NCI-H446 (cell line): ENCODE measurements at places on chromosomes 13 and 19.

- DNase-seq = no peak
Observed at GRCh38 chr19:18839465-18840287, 7.9 kb downstream of the UPF1 start.

GRCh38 chr13:92513672-92514071 is 712.9 kb upstream of the GPC6 start:
- no peak for DNase-seq

DNA sequence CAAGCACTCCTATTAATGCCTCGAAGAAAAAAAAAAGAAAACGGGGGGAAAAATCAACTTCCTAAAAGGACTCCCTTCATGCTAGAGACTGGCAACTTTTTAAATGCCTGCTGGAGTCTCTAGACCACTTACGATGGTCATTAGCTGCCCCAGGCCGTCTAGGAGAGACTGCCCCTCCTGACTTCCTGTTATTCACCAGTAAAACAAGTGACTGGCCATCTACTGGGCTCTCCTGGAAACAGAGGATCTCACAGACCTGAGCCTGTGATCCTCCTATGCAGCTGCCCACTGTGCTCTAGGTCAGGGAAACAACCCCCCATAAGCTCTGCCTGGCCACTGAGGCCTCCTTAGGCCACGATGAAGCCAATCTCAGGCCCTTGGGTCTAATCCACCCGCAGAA is 7.4 kb downstream of the ZNF266 start:
- DNase-seq = no peak

DNA sequence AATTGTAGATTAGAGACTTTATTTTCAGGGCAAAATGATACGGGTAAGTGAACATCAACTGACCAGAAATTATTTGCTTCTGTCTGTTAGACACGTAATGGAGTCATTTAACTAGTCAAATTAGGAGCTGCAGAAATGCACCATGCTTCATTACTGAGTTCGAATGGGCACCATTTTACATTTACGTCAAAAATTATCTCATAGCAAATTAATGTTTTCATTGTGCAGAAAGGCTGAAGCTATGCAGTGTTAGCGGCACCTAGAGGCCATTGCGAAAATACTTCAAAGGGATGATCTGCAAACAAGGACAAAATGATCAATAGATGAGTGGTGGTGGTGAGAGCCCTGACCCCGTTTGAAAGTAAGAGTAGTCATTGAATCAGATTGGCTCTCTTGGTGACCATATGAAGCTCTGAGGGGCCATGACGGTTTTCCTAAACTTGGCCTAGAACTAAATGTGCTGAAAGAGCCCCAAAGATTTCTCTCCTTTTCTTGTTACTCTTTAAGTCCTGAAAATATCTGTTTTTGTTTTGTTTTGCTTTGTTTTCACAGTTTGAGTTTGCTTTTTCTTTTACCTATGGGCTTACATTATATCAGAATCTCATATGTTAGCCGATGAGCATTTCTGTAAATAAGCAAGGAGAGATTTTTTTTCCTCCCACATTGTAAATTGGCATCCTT is 277.9 kb downstream of the ZNF536 start:
- peak; percentile 83 for DNase-seq

- DNase-seq = no peak
Observed at GRCh38 chr13:79451500-79451962, 29.4 kb upstream of the NDFIP2 start.

GRCh38 chr19:591099-591958 is 1.6 kb downstream of the HCN2 start:
- DNase-seq = no peak

GRCh38 chr13:57123681-57124080 is 17.0 kb upstream of the PRR20A start:
- DNase-seq = peak; percentile 72

GRCh38 chr19:55384131-55384919 is at the start of gene TMEM238:
Gene TMEM238 (minus strand): TSS chr19:55384292. CDS start chr19:55384259, 33 bp downstream.
- DNase-seq = no peak

DNA sequence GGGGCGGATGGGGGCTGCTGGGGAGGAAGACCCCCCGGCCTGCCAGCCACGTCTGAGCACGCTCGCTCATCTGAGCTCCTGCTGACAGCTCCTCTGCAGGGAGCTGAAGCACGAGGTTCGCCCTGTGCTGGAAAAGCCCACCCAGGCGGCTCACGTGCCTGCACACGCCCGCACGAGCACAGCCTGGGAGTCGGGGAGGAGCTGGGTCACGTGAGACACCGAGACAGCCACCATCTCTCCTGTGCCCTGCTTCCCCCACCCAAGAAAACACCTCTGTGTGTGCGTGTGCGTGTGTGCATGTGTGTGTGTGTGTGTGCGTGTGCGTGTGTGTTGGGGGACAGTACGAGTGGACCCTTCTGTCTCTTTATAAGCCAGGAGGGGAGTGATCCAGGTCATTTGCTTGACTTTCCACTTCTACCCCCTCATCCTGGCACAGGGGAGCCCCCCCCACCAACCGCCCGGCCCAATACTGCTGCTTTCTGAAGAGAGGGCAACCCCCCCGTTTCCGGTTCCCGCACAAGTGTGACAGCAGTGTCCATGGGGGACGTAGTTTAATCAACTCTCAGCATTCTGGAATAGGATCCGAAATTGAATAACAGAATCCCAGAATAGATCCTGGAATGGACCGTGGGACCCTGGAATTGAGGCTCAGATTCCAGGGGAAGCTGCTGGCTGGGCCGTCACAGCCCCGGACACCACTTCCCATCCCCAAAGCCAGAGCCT is 42.5 kb downstream of the CELF5 start:
- no peak for DNase-seq

DNA sequence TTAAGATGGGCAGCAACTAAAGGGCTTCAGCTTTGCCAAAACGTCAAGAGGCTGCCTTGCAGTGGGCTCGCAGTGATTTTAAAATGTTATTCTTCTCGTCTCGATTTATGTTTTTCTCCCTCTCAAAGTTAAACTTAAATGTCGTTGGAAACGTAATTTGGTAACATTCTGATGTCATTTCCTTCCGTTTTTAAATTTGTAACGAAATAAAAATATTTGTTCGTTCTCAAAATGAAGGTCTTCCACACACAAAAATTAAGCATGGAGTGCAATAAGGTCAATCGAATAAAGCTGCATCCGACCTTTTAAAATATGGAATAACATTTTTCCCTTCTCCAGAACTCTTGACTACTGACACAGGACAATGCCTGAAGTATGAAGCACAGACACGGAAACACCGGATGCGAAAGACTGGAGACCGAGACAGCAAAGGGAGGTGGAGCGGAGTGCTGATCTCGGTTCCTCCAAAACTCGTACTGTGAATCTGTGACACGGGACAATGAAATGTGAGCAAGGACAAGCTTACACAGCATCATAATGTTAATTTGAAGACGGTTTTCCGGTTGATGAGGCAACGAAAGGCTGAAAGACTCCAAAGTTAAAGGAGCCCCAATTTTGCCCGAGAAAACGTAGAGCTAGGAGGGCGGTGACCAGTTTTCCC is 850 bp downstream of the MTMR6 start:
- no peak for DNase-seq

DNA sequence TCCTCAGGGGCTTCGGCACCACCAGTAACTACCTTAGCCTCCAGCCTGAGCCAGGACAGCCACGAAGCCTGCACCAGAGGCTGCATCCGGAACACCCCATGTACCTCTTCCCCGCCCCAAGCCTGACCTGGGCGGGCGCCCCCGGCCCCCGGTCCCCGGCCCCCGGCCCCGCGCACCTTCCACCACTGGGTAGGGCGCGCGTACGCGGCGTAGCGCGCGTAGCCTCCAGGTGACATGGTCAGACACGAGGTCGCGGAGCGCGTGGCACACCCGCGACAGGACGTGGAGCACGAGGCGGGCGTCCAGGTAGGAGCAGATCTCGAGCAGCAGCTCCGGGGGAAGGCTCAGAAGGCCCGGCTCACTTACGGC is 450 bp downstream of the FBXW9 start:
- DNase-seq = no peak

DNA sequence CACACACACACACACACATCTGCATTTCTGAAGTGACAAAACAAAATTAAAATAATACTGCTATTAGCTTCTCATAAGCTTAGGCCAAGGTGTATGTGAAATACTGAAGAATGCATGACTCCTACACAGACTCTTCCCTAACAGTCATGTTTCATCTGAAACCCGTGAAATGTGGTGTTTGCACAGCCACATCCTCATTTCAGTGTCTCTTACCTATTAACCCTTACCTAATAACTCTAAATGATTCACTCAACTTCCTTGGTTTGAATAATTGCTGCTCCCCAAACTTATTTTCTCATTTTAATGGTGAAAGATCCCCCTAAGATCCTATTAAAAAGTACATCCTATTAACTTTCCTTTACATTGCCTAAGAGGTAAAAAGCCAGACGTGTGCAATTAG is 117.6 kb downstream of the MIPEP start:
- no peak for DNase-seq

DNA sequence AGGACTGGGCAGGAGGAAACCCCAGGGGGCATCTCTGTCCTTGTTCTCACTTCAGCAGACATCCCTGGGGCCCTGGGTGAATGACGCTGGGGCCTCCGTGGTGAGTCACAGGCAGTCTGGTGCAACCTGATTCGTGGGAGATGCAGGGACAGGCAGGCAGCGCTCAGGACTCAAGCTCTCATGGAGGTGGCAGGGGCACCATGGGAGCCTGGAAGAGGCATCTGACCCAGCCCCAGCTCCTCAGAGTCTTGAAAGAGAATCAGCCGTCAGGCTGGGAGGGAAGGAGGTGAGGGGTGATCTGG is 14.0 kb upstream of the PTOV1 start:
- DNase-seq = no peak

GRCh38 chr19:39970425-39970674 is 615 bp upstream of the PSMC4 start:
- DNase-seq = no peak

GRCh38 chr19:49119411-49120324 is at the start of gene PPFIA3:
Gene PPFIA3 (plus strand): TSS chr19:49119544. CDS start chr19:49127874, 8,330 bp downstream.
- no peak for DNase-seq

DNA sequence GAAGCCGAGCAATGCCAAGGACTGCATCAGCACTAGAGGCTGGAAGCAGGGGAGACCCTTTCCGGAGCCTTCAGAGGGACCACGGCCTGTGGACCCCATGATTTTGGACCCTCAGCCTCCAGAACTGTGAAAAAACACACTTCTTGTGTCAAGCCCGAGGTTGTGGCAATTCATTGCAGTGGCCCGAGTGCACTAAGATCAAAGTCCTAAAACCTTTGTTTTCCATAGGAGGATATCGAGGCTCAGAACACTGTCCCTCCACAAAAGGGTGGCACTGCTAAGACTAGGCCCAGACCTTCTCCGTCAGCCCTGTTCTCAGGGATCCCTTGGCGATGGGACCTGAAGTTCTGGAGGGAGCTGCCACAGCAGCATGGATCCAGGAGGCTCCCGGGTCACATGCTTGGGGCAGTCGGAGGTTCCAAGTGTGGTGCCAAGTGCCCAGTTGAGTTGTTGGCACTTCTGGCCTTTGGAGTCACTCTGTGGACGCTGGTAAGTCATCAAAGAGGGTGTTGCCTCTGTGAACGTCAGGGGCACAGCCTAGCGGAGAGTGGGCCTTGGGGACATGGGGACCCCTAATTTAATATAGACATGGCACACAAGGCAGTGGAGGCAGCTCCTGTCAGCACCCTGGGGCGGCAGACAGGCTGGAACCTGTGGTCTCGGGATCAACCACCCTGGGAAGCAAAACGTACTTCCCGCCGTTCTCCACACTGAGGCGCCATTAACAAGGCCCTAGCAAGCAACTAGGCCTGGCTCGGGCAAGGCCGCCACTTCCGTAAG is 199.2 kb downstream of the COL4A1 start:
- no peak for DNase-seq

DNA sequence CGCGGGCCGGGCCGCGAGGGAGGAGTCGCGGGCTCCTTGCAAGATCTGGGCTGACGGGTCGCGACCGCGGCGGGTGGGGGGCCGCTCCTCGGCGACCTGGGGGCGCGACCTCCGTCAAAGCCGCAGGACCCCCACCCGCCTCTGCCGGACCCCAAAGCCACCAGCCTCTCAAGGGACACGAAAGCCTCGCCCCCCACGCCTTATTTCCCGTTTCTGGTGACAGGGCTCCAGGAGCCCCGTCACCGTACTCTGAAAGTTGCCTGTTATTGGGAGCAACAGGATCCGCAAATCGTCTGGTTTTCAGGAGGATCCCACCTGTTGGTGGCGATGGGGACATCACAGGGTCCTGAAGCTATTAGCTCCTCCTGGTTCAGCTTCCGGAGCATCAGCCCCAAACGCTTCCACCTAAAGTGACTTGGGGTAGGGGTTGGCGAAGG is 530 bp downstream of the MAU2 start:
- peak; percentile 14 for DNase-seq
